Smooth muscle cell of the brain vasculature (primary cell): ENCODE measurements at places on chromosomes 11 and 22.
A peak's percentile ranks its signal among the peaks of the same experiment; 100 is the strongest.

DNA sequence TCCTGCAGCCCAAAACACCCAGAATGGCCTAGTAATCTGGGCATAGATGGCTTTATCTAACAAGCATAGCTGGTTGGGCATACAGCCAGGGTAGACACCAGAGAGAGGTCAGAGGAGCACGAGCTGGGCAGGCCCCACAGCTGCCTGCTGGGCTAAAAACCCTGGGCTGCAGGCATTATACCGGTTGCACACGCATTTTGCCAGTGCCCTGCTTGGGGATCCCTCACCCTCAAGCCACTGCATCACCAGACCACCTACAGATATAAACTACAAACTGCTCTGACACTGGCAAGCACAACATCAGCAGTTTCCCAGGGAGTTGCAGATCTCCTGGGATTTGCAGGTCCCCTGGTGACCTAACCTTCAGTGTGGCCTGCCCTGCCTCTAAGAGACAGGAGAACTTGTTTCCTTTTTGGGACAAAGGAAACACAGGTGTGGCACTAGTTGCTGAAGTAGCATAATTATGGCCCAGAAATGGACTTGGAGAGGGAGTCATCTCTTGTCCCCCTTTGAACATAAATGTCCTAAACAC lies 79.1 kb upstream of the SC5D start:
- no peak for DNase-seq

DNA sequence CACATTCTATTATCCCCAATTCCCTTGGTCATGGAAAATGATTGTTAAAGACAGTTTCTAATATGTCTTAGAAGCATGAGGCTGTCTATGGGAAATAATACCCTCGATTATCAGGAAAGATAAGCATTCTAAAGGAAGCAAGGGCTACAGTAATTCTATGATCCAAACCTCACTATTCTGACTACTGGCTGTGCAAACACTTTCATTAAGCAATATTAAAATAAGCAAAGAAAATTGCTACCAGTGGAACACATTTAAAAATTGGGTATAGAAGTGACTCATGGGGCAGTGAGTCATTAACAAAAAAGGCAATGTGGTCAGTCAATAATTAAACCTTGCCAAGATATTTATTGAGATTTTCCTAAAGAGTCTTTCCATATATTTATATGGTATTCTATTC lies 1415.2 kb upstream of the TENM4 start:
- DNase-seq = no peak

GRCh38 chr11:66339162-66339675 lies 3.0 kb upstream of the RIN1 start:
- DNase-seq = no peak

- DNase-seq = no peak
Observed at GRCh38 chr11:81979448-81979847, 754.2 kb downstream of the FAM181B start.

DNA sequence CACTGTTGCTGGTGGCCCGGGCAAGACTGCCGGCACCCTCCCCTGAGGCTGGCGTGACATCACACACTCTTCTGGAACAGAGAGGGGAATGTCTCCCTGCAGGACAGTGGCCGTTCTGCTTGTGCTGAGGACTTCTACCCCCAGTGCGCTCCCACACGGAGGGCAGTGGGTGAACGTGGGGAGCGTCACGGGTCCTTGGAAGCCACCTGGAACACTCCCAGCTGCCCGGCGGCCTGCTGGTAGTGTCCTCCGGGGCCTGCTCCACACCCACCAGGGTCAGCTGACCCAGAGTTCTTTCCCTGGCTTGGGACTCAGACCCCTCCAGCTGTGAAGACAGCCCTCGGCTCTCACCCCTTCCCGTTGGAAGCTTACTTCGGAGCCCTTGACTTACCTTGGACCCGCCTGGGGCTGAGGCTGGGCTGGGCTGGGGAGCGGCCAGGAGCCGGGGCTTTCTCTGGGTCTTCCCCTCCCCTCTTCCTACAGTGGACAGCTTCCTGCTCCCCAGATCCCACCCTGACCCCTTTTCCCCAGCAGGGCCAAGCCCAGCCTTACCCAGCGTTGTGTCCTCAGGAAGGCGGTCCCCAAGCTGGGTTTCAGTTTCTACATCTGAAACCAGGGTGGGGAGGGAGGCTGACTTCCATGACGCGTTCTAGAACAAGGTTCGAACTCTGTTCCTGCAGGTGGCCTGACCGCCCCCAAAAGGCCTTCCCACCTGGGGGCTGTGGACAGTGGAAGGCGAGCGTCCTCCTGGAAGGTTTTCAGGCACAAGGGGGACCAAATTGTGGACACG lies 14.8 kb upstream of the GAL start:
- no peak for DNase-seq

DNA sequence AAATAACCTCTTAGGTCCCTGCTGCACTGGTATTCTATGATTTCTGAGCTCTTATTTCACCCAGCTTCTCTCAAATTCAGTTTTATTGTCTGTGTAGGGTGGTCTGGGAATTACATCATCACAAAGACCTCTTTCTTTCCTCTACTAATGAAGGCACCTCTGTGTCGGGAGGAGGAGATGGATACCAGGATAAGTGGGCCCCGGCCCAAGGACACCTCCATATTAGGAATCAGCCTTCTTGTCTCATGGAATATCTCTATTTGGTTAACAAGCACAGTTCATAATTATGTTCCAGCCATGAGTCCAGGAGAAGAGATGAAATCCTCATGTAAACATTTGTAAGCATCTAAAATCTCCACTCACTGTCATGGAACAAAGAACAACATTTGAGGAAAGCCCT lies 9.4 kb downstream of the PARVA start:
- no peak for DNase-seq

- DNase-seq = no peak
Observed at GRCh38 chr11:3834664-3835461, 5.9 kb downstream of the RHOG start.

- no peak for DNase-seq
Observed at GRCh38 chr11:47992959-47993820, 12.8 kb downstream of the PTPRJ start.

DNA sequence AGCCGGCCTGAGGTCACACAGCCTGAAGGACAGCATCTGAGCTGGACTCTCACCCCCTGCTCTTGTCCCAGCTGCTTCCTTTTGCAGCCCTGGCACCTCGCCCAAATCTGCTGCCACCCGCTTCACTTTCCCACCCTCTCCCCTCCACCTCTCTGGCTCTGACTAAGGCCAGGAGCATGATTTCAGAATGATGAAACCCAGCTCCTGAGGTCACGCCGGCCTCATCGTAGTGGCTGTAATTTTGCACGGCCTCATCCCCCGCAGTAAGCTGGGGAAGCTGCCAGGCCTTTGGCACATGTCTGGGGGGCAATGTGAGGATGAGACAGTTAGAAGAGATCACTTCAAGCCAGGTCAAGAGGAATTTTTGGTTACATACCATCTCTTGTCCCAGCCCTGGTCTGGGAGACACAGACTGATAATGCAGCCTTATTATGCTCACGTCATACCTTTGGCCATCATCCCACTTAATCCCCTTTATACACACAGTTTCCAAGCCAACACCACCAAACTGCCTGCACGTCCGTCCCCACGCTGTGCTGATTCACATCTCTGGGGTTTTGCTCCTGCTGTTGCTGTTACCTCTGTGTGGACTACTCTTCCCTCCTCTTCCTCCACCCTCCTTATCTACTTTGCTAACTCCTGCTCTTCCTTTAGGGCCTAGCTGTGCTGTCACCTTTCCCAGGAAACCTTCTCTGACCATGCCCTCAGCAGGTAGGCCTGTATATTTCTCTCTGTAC lies 58.1 kb downstream of the CHRDL2 start:
- DNase-seq = peak; percentile 70

GRCh38 chr11:10918698-10919097 lies 60.8 kb upstream of the ZBED5 start:
- no peak for DNase-seq

- no peak for DNase-seq
Observed at GRCh38 chr22:39454385-39454871, 2.4 kb upstream of the MGAT3 start.

DNA sequence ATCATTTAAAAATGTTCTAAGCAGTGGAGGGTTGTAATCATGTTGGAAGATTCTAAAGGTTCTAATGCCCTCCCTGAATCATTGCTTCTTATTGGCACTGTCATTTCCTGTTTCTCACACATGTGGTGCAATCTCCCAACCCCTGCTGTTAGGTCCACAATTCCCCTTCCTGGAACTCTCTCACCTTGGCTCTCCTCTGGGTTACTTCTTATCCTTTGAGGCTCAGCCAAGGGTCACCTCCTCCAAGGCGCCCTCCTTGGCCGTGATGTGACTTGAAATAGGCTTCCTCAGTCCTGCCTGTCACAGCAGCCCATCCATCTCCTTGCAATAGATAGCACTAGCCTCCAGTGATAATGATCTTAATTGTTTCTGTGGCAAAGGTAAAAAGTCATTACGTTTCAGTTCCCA lies 149.8 kb downstream of the TTC17 start:
- no peak for DNase-seq

- DNase-seq = no peak
Observed at GRCh38 chr11:29916040-29916439, 100.8 kb downstream of the KCNA4 start.

GRCh38 chr11:107697291-107697690 lies 14.6 kb downstream of the SLN start:
- DNase-seq = no peak

DNA sequence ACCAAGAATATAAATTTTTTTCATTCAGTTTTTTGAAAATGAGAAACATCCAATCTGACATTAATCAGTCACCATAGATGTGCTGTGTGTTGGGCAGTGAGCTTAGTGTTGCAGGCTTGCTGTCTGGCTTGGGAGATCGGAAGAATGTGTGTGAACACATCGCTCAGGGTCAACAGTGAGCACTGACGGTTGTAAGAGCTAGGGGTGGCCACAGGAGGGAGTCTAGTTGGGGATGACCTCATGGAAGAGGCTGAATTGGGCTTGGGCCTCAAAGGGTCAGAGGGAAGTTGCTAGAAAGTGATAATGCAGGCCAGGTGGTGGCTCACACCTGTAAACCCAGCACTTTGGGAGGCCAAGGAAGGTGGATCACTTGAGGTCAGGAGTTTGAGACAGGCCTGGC lies 375.4 kb downstream of the DDX10 start:
- DNase-seq = no peak

GRCh38 chr11:35523331-35523768 lies 2.1 kb downstream of the PAMR1 start:
- no peak for DNase-seq

DNA sequence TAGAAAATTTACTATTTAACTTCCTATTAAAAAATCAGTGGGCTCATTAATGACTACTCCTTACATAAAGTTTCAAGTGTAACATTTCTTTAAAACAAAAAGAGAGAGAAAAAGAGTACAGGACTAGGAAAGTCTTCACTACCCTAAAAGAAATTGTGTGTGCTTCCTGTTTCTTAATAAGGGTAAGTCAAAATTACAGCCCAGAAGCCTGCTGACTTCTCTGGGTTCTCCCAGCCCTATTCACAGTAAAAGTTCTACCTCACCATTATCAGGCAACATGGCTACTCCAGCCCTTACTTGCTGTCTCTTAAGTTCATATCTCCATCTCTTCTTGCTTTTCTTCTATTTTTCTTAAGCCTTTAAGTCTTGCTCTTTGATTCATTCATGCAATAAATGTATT lies 20.3 kb upstream of the ZC3H12C start:
- DNase-seq = no peak

GRCh38 chr11:93392867-93393266 lies 62.3 kb downstream of the DEUP1 start:
- no peak for DNase-seq

GRCh38 chr11:120236169-120237107 lies 3.5 kb upstream of the POU2F3 start:
- DNase-seq = no peak
